ENCODE measurements at places on chromosomes 13 and 19.

GRCh38 chr19:679418-680286, 3.5 kb downstream of the FSTL3 start:
- DNase-seq = peak; percentile 83

DNA sequence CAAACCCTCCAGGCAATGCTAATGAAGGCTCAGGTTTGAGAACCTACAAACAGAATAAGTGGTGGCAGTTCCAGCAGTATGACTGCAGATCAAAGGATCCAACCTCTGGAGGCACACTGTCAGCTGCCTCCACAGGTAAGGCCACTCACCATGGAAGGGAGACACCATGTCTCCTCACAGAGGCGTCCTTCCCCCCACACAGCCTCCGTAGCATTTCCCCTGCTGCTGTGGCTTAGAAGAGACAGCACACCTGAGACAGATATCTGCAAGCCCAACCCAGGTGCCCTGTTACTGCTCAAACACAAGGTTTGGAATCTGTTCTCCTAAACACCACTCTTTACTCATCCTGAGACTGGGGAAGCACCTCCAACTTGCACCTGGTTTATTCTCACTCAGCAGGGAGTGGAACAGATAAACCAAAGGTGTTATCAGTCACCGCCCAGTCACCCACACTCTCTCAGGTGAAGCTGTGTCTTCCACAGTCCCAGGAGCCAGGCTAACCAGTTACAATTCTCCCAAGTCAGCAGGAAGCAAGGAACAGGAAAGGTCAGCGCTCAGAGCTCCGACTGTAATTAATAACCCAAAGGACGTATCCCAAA, 311.2 kb downstream of the FOXO1 start:
- DNase-seq = no peak

- DNase-seq = peak; percentile 8
Measured at GRCh38 chr13:25816239-25816638, 235.6 kb downstream of the SHISA2 start.

- peak; percentile 50 for DNase-seq
Measured at GRCh38 chr19:50239921-50240590, 36.6 kb downstream of the MYH14 start.

GRCh38 chr13:104954210-104954609, 1581.3 kb downstream of the EFNB2 start:
- no peak for DNase-seq

DNA sequence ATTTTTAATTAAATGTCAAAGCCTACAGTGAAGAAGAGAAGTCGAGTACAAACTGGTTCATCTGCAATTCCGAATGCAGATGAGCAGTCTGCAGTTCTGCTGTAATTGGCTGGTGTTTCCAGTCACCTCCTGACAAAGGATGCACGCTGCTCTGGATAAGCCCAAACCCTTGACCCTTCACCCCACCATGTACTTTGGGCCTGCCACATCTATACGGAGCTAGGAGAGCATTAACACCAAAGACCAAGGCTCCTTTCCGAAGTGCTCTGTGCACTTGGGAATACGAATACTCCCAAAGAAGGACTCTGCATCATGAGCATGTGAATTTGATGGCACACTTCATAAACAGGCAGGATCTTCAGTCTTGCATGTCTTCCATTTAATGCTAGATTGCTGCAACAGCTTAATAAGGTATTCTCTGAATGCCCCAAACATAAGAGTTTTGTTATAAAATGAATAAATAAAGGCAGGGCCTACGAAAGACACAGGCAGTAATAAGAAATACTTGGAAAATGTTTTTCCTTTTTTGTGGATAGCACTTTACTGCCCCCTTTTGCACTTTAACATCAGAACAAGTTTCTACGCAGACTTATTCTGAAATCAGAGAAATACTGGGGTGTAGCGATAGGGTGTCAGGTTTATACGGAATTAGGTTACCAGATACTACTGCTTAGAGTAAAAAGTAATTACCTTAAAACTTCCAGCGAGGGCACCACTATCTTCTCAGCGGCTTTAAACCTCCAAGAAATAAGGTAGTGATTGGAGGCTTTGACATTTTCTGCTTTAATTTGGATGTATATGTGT, 15.0 kb downstream of the EFNB2 start:
- DNase-seq = no peak

DNA sequence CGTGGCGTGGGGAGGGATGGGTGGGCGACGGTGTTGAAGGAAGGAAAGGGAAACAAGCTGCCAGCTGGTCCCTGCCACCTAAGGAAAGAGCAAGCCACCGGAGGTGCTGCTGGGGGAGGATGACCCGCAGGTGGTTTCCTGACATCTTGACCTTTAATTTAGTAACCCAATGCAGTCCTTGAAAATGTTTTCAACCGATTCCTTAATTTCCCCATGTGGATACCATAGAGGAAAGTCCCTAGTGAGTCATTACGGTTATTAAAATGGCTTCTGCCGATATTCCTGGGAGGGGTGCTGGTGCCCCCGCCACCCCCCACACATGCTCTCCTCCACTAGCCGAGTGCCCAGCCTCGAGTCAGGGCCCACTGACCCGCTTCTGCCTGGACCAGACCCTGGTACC, 6.3 kb upstream of the ANKRD10 start:
- no peak for DNase-seq
